ENCODE measurements at places on chromosomes 7 and 10.

- peak; percentile 31 for DNase-seq
Measured at GRCh38 chr10:5840314-5841307, 27.4 kb upstream of the GDI2 start.

DNA sequence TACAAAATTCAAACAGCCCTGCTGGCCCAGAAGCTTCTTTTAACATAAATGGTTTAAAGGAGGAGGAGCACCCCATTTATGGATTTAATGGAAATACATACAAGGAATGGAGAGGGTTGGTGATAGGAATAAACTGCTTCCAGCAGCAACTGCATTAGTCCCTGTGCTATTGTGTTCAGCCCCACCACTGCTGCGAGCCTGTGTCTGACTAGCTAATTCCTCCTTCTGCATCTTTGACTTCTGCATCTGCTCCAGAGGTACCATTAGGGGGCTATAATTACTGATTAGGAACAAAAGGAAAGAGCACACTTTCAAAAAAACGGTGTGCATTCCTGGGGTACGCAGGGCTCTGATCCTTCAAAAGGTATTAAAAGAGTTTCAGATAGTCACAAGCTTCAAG lies 24.8 kb downstream of the CDCA7L start:
- no peak for DNase-seq

DNA sequence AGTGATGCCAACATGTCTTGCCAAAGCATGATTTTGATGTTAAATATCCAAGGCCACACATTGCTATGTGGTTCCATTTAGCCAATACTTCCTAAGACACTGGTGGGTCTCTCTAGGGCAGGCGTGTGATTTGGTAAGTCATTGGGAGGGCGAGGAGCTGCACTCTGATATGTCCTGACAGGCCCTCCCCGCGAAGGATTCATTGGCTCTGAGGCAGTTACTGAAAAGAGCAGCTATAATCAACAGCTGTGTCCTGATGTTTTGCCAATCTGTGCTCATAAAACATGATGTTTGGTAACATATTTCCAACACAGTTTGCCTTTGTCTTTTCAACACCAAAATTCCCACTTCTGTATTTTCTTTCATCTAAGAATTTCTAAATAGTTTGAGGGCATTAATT lies 646.7 kb downstream of the PARD3 start:
- no peak for DNase-seq

- DNase-seq = peak; percentile 87
Measured at GRCh38 chr7:47653550-47654411, 71.9 kb upstream of the TNS3 start.

DNA sequence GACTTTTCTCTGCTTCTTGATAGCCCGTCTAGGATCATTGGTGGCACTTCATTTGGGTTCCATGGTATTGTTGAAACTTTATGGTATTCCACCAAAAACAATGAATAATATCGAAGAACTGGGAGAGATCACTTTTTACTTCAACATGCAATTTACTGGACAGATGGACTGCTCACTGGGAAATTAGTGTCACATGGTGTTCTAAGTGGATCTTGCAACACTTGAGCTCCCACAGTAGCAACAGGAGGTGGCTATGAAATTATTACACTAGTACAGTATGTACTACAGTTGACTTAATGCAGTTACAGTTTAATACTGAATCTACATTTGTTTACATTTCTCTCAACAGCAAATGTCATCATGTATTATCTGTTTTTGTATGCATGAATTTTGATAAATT lies 997.3 kb downstream of the REEP3 start:
- no peak for DNase-seq

GRCh38 chr10:1169981-1170866 lies 114.0 kb downstream of the WDR37 start:
- DNase-seq = no peak

GRCh38 chr7:129149511-129149910 lies 5.0 kb downstream of the TSPAN33 start:
- DNase-seq = no peak

- DNase-seq = no peak
Measured at GRCh38 chr7:51349820-51350545, 33.4 kb upstream of the COBL start.

DNA sequence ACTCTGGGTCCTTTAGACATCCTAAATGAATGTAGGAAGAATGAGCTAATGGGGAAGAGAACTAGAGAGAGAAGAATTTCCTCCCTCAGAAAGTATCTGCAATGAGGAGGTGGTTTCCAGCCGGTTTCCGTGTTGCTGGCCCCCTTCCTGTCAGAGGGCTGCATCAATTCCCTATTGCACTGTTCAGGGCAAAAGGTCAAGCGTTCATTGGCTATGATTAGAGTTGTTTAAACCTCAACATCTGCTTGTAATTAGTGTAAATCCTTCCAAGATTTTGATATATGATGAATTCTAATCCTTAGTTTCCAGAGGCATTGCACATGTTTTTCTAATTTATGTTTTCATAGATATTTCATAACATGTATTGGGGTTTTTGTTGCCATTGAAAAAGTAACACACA lies 107.3 kb upstream of the SGCE start:
- DNase-seq = no peak

- DNase-seq = no peak
Measured at GRCh38 chr10:22500656-22501340, 155.5 kb downstream of the SPAG6 start.

GRCh38 chr7:18666107-18666728 lies 170.7 kb downstream of the HDAC9 start:
- DNase-seq = peak; percentile 58

DNA sequence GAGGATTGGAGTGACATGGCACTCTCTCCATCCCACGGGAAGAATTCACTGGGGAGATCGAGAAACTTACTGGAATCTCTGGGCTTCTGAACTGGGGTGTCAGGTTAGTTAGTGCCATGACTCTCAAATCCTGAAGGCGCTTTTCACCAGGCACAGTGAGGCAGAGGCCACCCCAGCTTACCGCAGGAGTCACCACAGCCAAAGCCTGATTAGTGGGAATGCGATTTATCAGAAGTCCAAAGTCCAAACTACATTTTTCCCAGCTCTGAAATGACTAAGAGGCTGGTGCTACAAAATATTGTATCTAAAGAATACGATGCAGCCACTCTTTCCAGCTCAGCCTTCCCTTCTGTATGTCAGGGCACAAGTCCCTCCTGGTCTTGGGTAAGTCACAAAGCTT lies 334.8 kb upstream of the SHH start:
- DNase-seq = no peak

- DNase-seq = no peak
Measured at GRCh38 chr7:139573871-139574270, 50.4 kb downstream of the CLEC2L start.

DNA sequence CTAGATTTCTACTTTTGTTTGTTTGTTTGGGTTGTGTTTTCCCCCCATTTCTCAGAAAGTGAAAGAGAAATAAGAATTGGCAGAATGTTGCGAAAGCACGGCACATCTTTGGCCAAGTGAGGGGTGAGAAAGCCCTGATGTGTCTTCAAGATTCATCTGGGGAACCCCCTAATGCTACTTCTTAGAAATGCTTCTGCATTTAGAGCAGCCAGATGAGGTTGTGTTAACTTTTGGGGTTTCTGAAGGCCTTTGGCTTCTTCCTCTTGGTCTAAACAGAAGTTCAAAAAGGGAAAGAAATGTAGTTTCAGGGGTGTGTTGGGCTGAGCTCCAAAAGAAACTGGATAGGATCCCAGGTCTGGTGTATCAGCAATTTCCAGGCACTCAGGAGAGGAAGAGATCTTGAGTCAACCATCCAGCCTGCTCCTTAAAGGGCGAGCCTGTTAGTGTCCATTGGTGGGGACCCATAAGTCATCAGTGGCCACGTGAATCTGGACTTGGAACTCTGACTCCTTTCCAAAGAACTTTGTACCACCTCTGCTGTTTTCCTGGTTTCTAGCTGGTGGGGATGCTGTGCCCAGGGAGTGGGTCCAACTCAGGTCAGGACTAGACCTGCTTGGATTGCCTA lies 6.5 kb downstream of the DUSP5 start:
- no peak for DNase-seq

GRCh38 chr7:149599636-149600206 lies 102.1 kb upstream of the ZNF746 start:
- DNase-seq = no peak

DNA sequence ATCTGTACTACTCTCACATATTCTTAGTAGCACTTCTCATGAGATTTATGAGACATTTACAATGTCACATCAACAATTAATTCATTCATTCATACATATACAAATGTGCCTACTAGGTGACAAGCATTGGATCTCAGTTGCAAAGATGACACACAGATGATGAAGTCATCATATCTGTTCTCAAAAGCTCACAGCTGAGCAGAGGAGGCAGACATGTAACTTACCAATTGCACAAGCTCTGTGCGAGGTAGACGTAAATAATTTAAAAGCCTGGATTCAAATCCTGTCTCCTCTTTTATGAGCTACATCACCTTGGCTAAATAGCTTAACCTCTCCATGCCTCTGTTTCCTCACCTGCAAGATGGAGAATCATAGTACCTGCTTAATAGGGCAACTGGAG lies 109.4 kb upstream of the FAM133B start:
- DNase-seq = peak; percentile 65

DNA sequence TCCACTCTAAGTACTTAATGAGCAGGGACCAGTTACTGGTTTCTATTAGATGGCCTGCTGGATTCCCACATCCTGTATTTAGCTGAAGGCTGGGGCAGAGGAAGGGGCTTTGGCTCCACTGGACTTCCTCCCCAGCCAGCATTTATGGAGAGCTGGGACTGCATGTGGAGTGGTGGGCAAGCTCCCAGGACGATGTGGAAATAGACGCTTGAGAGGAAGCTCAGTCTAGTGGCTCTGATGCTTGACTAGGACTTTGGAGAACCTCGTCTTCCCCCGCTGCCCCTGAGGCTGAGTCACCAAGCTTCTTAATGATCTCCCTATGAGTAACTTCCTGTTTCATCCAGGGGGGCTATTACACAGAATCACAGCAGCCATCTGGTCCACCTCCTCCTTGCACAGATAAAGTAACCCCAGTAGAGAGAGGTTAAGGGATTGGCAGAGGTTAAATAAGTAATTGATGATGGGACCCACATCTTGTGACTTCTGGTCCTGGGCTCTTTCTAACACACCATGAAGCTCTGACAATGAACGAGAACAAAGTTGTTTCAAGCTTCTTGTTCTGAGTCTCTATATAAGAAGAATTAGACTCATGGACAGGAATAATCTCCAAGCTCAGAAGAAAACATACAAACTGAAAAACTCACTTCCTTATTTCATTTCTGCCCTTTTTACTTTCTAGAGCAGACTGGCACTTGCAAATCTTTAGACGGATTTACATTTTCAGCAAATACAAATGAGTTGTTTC lies 126.2 kb downstream of the PRPF18 start:
- peak; percentile 94 for DNase-seq

DNA sequence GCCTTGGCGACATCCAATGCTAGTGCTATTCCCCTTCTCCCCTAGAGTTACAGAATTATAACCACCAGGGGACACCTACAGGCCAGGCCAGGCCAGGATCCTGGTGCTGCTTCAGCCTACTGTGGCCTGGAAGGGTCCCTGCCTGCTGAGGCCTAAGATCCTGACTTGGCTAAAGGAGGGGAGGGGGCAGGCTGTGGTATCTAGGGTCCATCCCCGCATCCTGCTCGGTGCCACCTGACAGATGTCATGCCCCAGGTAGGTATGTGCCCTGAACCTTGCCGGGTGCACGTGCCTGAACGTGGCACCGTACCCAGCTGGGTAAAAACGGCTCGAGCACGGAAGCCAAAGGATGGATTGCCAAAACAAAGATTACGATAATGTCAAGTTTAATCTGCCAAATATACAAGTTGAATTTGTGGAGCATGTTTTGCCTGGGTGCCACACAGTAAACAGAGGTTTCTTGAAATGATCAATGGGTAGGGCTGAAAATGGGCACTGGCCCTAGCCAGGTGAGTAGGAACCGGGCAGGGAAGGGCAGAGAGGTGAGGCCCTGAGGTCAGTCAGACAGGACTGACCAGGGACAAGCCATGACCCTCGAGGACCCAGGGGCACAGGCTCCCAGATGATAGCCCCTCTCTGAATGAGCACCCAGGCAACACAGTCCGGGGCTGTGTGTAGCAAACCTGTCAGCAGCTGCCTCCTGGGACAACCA lies 12.6 kb downstream of the PDAP1 start:
- DNase-seq = no peak

- DNase-seq = no peak
Measured at GRCh38 chr7:136997735-136998134, 129.3 kb downstream of the CHRM2 start.

DNA sequence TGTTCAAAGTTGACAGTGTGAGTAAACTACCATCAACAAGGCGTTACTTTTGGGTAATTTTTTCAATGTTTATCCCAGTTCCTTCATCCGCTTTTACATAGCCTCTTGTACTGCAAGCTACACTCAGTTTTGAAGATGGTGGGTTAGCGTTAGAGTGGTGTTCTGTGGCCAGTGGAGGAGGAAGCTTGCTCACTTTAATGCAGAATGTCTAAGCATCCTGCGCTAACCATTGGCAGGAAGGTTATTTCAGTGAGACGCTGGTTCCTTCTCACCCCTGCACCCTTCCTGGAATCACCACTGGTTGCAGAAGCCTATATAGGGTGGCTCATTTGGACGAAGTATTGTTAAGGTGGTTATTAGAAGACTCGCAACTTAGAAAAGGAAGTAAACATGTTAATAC lies 159.1 kb downstream of the CELF2 start:
- no peak for DNase-seq

DNA sequence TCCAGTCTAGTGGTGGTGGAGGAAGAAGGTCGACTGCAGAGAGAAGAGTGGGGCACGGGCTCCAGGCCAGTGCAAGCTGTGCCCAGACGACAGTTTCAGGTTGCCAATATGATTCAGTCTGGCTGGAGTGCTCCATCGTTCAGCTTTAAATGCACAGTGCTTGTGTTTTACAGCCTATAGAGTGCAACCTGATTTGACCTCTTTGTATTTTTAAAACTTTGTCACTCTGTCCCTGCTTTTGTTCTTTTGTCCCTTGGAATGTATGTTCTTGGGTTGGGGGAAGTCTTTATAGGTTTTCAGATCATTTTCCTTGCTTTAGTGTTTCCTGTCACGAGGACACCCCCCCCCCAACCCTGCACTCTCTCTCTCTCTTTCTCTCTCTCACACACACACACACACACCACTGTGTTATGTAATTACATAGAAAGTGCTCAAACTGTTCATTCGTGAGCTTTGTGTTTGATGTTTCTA lies 198.0 kb downstream of the CAMK1D start:
- DNase-seq = no peak

- DNase-seq = no peak
Measured at GRCh38 chr10:26792758-26793495, 67.8 kb downstream of the ABI1 start.

DNA sequence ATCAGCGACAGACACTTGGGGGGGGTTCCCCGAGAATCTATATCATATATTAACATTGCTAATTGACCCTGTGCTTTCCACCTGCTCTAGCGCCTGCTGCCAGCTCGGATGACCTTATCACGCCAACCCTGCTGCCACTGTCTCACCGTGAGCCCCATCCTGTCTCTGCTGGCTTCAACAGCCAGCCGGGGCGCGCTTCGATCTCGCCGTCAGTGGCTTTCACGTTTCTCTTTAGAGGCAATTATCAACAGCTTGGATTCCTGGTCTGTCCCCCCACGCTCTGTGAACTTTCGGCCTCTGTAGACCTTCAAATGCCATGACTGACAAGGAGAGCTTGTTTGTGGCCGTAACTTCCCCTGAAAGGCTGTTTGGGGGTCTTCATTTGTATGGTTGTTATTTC lies 123.0 kb downstream of the EBF3 start:
- no peak for DNase-seq

Data from RCC 7860 (cell line).